ENCODE measurements at places on chromosomes 4 and X.

- no peak for DNase-seq
Observed at GRCh38 chr4:89373394-89373793, 65.8 kb upstream of the GPRIN3 start.

DNA sequence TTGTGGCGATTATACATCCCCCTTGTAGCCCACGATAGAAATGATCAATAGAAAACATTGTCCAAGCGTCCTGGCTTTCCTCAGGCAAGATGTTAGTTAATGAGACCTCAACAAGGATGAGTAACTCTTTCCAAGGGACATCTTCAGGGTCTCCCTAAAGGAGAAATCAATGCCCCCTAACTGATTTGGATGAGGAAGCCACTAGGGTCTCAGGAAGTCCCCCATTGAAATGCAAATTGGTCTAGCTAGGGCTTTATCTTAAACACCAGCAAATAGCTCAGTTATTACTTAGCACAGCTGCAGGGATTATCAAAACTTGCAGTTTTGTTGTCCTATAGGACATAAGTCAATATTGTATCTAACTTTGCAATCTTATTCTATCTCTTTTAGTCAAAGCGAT is 721.5 kb downstream of the IL1RAPL1 start:
- no peak for DNase-seq

DNA sequence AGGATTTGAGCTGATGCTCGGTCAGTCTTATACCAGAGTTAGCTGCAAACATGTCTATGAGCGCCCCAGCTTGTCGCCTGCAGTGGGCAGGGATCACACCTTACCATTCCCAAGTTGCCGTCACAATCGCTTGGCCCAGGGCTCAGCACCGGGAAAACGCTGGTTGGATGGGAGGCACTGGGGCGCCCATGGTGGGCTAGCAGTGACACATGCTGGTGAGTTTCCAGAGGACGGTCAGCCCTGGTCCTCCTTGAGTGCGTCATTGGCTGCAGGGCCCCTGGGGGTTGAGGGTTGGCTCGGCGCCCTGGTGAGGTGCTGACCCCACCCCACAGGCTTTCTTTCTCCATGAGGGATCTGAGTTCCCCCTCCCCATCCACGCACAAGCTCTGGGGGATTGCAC is 50.4 kb downstream of the SORCS2 start:
- DNase-seq: no peak

DNA sequence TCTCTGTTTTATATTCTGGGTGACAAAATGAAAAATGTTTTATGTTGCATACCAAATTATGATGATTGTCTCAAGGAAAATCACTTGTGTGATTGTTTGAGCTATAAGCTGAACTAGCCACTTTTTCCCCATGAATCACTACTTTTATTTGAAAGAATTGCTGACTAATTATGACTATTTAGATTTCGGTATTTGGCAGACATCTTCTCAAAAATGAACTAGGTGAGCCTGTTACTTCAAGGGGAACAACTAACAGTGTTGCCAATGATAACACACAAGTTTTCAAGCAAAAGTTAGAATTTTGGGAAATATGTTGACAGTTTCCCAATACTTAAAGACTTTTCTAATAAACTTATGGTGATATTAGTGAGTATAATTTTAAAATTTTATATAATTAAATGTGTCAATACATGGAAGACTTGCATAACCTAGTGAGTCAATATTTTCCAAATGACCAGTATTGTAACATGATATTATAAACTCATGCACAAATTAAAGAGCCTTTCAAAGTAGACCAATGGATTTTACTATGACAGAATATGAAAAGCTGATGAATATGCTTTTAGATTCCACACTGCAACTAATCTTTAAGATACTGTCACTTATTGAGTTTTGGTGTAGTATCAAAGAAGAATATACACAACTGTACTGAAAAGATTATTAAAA is 187.7 kb upstream of the GATB start:
- DNase-seq: no peak

DNA sequence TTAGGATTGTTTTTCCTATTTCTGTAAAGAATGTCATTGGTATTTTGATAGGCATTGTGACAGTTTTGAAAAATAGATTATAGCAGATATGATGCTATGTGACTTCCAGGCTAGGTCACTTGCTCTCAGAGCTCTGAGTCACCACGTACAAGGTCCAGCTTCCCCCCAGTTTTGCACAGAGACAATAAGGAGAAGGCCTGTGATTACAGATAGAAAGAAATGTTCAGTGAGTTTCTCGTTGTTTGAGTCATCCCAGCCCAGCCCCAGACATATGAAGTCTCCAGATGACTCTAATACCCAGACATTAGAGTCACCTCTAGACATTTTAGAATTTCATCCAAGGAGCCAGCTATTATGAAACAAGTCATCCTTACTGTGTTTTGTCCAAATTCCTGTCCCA is 57.2 kb downstream of the MFAP3L start:
- no peak for DNase-seq

DNA sequence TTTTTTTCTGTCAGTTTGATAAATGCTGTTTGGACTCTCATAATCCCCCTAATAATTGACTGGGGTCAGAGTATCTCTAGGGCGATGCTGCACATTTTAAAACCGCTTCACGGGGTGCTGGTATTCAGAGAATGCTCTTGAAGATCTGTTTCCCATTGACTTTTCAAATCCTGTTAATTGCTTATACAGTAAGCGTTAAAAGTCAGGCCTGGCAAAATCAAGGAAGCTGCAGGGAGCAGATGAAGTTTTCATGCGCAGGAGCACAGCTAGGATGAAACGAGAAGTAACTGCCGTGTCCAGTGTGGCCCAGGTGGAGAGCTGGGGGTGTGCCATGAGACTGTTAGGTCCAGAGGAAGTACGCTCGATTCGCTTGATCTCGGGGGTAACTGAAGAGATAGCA is 312.9 kb downstream of the TRIML1 start:
- no peak for DNase-seq

DNA sequence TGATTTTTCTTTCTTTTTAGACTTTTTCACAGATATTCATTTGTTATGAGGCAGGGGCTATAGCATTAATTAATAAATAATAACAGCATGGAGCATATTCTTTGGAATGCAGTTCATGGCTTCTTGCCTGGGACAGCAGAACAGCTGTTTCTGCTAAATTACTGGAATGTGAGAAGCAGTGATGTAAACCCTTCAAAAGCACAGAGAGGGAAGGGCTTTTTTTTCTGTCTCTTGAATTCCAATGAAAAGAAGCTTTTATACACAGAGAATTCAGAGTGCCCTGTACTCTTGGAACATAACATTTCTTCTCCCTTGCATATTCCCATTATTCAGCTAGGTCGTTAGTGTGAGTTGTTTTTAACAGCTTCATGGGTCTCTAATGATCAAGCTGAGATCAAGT is 28.5 kb upstream of the ANK2 start:
- no peak for DNase-seq

DNA sequence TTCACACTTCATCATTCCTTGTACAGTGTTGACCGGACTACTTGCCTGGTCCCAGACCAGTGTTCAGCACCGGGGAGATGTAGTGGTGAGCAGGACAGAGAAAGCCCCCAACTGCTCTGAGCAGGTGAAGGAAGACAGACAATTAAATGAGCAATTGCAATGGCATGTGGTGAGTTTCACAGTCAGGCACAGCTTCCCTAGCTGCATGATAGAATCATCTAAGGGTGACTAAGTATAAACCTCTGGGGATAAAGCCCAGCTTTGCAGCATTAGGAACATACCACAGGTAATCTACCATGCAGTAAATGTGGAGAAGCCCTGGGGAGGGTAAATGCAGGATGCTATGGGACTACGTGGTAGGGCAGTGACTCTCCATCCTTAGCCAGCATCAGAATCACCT is 47.8 kb downstream of the TMA16 start:
- no peak for DNase-seq

DNA sequence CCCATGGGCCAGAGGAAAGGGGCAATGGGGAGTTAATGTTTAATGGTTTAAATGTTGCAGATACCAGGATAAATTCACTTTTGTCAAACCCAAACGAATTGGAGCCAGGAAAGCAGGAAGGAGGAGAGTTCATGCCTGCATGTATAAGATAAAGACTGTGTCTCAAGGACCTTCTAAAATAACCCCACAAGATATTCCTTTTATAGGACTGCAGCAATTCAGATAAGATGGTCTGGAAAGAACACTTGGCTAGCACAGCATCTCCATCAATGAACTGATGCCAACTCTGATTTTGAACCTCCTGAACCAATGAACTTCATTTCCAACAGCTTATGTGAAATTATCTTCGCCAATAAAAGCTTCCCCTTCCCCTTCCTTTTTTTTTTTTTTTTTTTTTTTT is 31.3 kb upstream of the LONRF3 start:
- DNase-seq: no peak

DNA sequence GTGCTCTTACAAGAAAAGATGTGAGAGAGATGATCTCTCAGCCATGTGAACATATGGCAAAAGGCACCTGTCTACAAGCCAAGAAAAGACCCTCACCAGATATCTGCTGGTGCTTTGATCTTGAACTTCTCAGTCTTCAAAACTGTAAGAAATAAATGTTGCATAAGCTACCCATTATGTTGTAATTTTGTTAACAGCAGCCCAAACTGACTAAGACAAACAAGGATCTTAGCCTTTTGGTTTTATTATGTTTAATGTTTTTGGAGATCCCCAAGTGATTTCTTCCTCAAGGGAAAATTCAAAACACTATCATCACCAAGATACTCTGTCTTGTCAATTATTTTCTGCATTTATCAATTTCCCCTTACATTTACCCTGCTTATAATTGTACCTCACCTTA is 21.8 kb upstream of the CCNI start:
- no peak for DNase-seq

GRCh38 chr4:156954587-156954986 is 17.0 kb downstream of the PDGFC start:
- no peak for DNase-seq

DNA sequence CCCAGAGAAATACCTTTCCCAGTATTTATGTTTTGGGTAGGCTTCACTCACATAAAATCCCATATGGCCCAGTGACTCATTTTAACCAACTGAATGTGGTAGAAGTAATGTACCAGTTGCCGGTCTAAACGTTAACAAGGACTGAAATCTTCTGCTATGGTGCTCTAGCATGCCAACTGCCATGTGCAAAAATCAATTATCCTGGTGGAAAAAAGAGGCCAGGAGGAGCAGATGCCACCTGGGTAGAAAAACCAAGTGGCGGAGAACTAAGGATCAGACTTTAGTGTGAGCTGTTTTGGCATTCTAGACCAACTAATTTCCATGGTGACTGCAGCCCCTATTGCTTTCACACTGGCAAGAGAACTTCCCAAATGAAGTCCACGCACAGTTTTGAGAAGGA is 1660.7 kb upstream of the ADGRL3 start:
- no peak for DNase-seq

DNA sequence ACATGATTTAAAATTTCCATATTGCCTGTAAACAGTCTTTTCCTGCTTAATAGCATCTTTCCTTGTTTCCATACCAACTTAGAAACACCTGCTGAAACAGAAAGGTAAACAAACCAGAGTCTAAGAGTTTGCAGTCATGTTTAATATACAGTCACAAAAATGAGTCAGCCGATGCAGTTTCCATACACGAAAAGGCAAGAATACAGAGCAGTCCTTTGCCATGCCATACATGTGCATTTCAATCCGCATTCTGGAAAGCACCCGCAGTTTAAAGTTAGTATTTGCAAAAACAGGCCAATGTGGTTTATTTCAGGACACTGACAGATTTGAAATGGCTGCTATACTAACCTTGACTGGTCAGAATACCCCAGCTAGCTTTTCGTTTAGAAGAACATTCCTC is 32.1 kb downstream of the ASB5 start:
- DNase-seq: no peak

GRCh38 chr4:123398853-123399626 is 2.4 kb downstream of the SPRY1 start:
- DNase-seq: no peak

DNA sequence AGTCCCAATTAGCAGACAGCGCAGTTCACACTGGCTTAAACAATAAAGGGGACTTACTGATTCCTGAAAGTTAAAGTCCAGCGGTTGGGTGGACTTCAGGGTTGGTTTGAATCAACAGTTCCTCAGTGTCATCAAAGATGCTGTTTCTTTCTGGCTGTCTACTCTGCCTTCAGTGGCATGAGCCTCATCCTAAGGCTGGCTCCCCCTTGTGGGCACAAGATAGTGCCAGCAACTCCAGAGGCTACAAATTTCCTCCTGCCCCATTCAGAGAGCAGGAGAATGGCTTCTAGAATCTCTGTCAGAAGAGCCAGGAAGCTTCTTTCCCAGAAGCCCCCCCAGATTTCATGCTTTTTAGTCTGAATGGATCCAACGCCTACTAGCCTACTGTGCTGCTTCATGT is 82.4 kb upstream of the MTM1 start:
- no peak for DNase-seq

GRCh38 chr4:165609653-165610052 is 230.8 kb downstream of the CPE start:
- no peak for DNase-seq

DNA sequence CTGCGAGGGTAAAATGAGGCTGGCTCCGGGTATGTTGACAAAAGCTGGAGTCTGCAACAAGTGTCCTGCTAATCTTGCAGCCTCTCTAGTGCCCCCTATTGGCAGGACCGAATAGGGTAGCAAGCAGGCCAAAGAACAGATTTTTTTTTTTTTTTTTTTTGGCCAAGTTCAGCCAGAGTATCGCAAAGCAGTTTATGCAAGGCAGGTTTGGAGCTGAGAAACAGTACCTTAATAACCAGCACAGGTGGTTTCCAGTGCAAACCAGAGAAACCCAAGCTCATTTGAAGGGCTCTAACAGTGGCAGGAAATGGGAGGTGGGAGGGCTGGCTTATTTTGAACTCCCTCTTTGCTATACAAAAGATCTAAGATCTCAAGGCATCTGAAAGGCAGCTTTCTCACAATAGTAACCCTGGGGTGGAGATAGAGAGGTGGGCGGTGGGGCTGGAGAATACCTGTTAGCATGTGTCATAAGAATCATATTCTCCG is 38.2 kb upstream of the OCIAD2 start:
- no peak for DNase-seq

GRCh38 chr4:17480210-17480927 is 31.5 kb downstream of the QDPR start:
- no peak for DNase-seq

GRCh38 chr4:110587666-110588285 is 35.1 kb downstream of the PITX2 start:
- no peak for DNase-seq

GRCh38 chr4:48483006-48483776 is at the start of gene SLC10A4:
Gene SLC10A4, plus strand, starts transcription at chr4:48483343. Its CDS starts 219 bp downstream, at chr4:48483562.
- no peak for DNase-seq

GRCh38 chrX:71637848-71638247 is 19.5 kb upstream of the CXCR3 start:
- DNase-seq: no peak
